ENCODE measurements at places on chromosomes 5 and 9. TPM values are rescaled to one million over a fixed set of nuclear protein-coding genes. Genes with fewer than 3 reads are reported as not detected.
A peak's percentile ranks its signal among the peaks of the same experiment; 100 is the strongest.

The TXNDC8 gene
- total RNA-seq: not detected

GRCh38 chr5:143980506-143980905 lies 168.5 kb downstream of the HMHB1 start:
- no peaks in the 10 kb centered on the region for H3K4me1 ChIP-seq
- H3K27ac ChIP-seq: no peak overlapping the region
- H3K4me3 ChIP-seq: no peak overlapping the region
- H3K27me3 ChIP-seq: no peaks in the 10 kb centered on the region
- no peaks in the 10 kb centered on the region for H3K36me3 ChIP-seq

The SLC1A3 gene
- 51.3 TPM for total RNA-seq

The GPR150 gene
- total RNA-seq: 0.30 TPM

- H3K27ac ChIP-seq: no peak overlapping the region
- DNase-seq: no peak
- H3K4me3 ChIP-seq: no peak overlapping the region
- no peaks in the 10 kb centered on the region for H3K27me3 ChIP-seq
- H3K36me3 ChIP-seq: no peaks in the 10 kb centered on the region
- no peaks in the 10 kb centered on the region for H3K4me1 ChIP-seq
These were observed 163.7 kb downstream of the ALDH1A1 start for GRCh38 chr9:72788966-72789735.

The PRRC1 gene
- 45.8 TPM for total RNA-seq

DNA sequence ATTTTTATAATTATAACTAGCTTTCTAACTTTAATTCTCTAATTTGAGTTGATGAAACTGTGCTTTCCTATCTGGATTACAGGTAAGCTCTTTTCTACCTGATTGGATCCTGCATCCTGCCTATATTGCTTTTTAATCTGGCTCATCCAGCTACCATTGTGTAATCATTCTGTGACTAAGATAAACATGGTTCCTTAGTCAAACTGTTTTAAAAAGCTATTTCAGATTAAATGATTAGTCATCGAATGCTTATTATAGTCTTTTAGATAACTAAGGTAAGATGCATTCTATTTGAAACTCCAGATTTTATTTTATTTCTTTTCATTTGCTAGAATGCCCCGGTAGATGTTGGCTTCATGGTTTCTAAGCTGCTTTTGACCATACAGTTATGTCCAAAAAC lies 50.7 kb downstream of the ICE1 start:
- no peaks in the 10 kb centered on the region for H3K27me3 ChIP-seq
- no peak for DNase-seq
- H3K4me1 ChIP-seq: no peaks in the 10 kb centered on the region
- no peak overlapping the region for H3K4me3 ChIP-seq
- peaks cover 88% of the 10 kb centered on the region for H3K36me3 ChIP-seq

The GLRA1 gene
- not detected for total RNA-seq

The C9 gene
- not detected for total RNA-seq

GRCh38 chr9:93207326-93207814 lies 23.4 kb downstream of the WNK2 start:
- no peaks in the 10 kb centered on the region for H3K27me3 ChIP-seq
- H3K4me1 ChIP-seq: no peaks in the 10 kb centered on the region
- peak; percentile 71 for DNase-seq
- no peak overlapping the region for H3K4me3 ChIP-seq

GRCh38 chr5:173155912-173156311 lies 11.6 kb downstream of the BNIP1 start:
- no peak overlapping the region for H3K4me3 ChIP-seq
- no peak for DNase-seq
- no peaks in the 10 kb centered on the region for H3K27me3 ChIP-seq
- no peaks in the 10 kb centered on the region for H3K4me1 ChIP-seq
- H3K36me3 ChIP-seq: peaks cover 60% of the 10 kb centered on the region
- H3K27ac ChIP-seq: no peak overlapping the region

The HTR1A gene
- not detected for total RNA-seq

GRCh38 chr5:142446131-142446959 lies 121.5 kb upstream of the SPRY4 start:
- H3K4me1 ChIP-seq: no peaks in the 10 kb centered on the region
- peak overlapping the region; percentile 59 for H3K27ac ChIP-seq
- no peaks in the 10 kb centered on the region for H3K27me3 ChIP-seq
- H3K4me3 ChIP-seq: no peak overlapping the region

GRCh38 chr5:179794171-179794570 lies 385 bp downstream of the LTC4S start:
- no peak overlapping the region for H3K4me3 ChIP-seq
- H3K36me3 ChIP-seq: peaks cover 20% of the 10 kb centered on the region
- H3K27ac ChIP-seq: peak overlapping the region; percentile 89
- no peak for DNase-seq

The SEMA6A gene
- total RNA-seq: 31.4 TPM

The SMU1 gene
- total RNA-seq: 21.2 TPM
